ENCODE measurements at places on chromosomes 2 and 18. TPM values are rescaled to one million over a fixed set of nuclear protein-coding genes. Genes with fewer than 3 reads are reported as not detected.

Gene SCRN3
- polyA plus RNA-seq = 8.5 TPM

Gene LIMS3
- polyA plus RNA-seq = 0.43 TPM

Gene MRO
- polyA plus RNA-seq = not detected

Gene FBXO48
- 0.78 TPM for polyA plus RNA-seq

Gene SNORC
- 0.41 TPM for polyA plus RNA-seq

Gene COQ10B
- polyA plus RNA-seq = 2.7 TPM

Gene CCBE1
- 14.9 TPM for polyA plus RNA-seq

DNA sequence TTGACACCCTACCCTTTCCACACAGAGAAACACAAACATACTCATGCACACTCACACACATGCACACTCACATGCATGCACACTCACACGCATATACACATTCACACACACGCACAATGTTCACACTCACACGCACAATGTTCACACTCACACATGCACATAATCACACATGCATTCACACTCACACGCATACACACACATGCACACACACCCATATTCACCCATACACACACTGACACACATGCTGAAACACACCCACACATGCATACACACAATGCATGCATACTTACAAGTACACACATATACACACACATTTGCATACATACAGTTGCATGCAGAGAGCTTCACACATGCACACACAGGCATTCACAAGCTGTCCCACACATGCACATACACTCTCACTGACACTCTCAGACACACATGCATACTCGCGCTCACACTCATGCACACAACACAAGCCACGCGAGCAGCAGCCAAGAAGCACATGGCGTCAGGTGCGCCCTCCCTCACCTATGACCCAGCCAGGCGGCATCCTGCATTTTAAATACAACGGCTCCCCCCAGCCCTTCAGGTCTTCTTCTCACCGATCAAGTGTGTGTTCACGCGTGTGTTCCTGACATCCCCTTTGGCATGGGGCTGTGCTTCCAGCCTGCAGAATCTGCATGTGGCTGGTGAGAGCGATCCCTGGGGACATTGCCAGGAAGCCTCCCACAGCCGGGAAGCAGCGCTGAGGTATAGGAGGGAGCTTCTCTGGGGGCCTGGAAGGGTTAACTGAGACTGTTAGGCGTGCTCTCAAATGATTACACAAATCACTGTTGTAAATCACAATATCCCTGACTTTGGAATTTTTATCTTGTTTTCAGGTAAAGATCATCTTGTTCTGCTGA is 195.1 kb downstream of the RTP5 start:
- no peak for DNase-seq

DNA sequence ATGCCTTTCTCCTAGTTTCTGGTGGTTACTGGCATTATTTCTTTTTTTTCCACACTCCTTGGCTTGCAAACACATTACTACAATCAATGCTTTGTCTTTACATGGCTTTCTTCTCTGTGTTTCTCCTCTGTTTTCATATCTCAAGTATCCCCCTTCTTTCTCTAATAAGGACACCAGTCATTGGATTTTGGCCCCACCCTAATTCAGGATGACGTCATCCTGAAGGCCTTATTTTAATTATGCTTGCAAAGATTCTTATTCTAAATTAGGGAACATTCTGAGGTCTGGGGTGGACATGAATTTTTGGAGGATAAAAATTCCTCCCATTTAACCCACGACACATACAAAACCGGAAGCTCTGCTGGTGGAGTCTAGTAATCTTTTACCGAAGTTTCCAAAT is 1556.6 kb downstream of the DPP10 start:
- no peak for DNase-seq

DNA sequence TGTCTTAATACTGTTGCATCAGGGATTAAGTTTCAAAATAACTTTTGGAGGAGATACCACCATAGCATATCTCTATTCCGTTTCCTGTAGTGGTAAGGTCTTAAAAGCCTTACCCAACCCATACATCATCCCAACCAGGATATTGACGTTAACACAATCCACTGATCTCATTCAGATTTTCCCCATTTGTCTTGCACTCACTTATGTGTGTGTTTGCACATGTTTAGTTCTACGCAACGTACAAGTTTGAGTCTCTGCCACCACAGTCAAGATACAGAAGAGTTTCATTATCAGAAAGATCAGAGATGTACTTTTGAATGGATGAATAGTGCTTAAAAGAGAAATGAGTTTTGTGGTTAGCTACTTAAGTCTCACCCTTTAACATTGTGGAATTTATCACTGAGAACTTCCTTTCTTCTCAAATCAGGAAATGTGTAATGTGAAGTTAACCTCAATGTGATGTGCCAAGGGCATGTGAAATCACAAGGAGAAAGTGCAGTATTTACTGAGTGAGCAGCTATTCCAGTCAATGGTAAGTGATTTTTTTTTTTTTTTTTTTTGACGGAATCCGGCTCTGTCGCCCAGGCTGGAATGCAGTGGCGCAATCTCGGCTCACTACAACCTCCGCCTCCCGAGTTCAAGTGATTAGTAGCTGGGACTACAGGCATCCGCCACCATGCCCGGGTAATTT is 69.2 kb upstream of the EPHA4 start:
- DNase-seq = no peak

- DNase-seq = no peak
Observed at GRCh38 chr18:27731211-27731610, 445.7 kb downstream of the CDH2 start.

DNA sequence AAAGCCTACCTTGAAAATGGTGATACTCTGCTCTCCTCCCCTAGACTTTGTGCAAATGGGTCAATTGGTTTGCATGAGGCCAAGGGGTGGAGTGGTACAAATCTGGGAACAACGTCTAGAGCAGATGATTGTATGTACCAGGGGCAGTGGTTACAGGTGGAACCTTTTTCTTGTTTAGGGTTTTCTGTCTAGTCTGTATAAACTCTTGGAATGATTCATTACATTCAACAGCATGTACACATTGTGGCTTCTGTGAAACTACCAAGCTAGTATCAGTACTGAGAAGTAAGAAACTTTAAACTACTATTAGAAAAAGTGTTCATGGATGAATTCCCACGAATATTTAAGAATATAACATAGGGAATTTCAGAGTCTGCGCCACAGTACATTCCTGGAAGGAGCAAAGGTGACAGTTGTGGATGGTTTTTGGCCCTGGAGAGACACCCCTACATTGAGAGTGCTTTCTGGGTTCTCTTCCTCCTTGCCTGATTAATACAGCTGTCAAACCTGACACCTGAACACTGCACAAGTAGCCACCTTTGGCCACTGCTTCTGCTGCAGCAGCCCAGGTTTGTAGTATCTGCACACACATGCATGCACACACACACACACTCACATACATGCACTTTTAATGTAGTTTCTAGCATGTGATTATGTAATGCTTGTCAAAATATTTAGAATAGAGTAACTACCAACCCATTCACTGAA is 30.0 kb downstream of the CFAP221 start:
- DNase-seq = no peak

GRCh38 chr2:29310650-29311348 is 195.6 kb downstream of the CLIP4 start:
- no peak for DNase-seq

All from mammary epithelial cell (primary cell).